GM12865 (cell line): ENCODE measurements at places on chromosomes 1 and 21.

GRCh38 chr1:10704368-10704882 is 92.0 kb downstream of the CASZ1 start:
- DNase-seq = no peak

GRCh38 chr1:16173447-16174260 is 17.8 kb upstream of the EPHA2 start:
- DNase-seq = no peak

DNA sequence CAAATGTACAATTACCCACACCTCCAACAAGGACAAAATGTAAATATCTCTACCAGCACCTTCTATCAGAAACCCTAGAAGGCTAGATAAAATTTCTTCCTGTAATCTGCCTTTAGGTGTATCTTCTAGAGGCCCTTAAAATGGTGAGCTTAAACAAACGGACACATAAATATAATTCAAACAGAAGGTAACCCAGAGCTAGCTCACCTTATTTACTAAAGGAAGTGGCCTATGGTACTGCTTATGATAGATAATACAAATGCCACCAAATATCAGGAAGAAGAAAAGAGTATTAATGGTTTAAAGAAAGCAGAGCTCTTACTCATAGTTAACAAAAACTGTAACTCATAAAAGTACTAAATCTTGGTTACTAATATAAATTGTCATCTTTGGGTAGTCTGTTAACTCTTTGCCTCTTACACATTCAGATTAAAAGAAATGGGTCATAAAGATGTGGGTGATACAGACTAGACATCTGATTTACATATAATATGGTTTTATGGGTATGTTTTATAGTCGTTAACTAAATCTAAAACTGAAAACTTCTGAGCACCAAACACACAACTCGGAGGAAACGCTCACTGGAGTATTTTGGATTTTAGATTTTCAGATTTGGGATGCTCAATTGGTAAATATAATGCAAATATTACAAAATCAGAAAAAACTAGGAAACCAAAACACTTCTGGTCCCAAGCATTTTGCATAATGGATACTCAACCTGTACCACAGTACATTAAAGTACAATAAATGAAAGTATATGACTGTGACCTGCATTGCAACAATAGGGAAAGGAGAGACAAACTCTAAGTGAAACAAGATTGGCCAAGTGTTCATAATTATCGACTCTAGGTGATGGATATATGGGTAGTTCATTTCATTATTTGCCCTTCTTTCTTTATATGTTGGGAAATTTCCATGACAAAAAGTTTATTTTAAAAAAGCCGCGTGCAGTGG is 23.2 kb downstream of the TRIT1 start:
- DNase-seq = no peak

- no peak for DNase-seq
Observed at GRCh38 chr1:78303620-78304019, 187.2 kb upstream of the PTGFR start.

GRCh38 chr1:67850151-67850551 is 16.9 kb upstream of the GNG12 start:
- peak; percentile 25 for DNase-seq

DNA sequence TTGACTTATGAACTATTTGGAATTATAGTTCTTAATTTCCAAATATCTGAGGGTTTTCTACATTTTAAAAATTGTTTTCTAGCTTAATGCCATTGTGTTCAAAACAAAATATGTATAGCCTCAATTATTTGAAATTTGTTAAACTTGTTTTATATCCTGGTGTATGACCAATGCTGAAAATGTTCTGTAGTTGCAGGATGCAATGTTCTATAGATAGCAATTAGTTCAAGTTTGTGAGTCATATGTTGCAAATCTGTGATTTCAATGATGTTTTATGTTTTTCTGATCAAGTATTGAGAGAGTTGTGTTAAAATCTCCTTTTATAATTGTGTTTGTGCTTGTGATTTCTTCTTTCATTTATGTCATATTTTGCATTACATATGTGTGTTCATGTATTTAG is 517.5 kb downstream of the ADGRL2 start:
- no peak for DNase-seq

- DNase-seq = no peak
Observed at GRCh38 chr1:193588311-193589082, 402.1 kb upstream of the B3GALT2 start.

DNA sequence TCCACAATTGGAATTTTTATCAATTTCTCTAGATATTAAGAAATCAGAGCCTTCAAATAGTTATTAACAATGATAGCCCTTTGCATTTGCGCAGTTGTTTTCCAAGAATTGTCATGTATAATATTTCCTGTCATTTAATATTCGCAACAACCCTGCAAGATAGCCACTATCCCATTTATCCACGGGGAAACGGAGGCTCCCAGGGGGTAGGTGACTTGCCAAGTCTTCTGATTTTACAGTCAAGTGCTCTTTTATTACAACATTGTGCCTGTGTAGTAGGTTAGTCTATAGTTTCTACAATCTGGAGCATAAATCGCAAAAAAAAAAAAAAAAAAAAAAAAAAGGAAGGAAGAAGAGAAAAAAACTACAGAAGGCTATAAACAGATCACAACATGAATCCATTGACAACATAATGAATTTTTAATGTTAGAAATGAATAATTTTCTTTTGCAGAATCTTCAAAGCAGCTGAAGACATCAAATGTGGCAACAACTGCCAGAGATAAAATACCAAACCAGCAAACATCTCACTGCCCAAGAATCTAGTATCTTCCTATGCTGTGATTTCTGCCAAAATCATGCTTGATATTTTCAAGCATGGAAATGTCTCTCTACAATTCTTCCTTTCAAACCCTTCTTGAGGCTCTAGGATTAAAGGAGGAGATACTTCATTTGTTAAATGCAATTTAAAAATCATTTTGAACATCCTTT is 125.5 kb downstream of the PTPN14 start:
- no peak for DNase-seq

- no peak for DNase-seq
Observed at GRCh38 chr1:121546830-121547591, 362.2 kb downstream of the SRGAP2C start.

- DNase-seq = no peak
Observed at GRCh38 chr1:26938004-26938658, 16.6 kb downstream of the NUDC start.

DNA sequence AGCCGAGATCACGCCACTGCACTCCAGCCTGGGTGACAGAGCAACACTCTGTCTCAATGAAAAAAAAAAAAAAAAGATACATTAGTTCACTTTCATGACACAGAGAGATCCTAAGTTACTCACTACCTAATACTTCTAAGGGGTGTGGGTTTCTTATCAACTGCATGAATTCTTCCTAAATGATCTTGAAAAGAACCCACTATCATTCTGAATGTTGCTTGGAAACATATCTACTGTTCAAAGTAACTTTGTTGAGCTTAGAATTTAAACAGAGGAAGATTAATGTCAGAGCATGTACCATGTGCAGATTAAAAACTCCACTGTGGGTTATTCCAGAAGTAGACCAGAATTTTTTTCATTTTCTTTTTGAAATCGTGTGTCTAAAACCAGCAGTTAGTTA is 241.5 kb downstream of the LTN1 start:
- DNase-seq = no peak

GRCh38 chr1:22930240-22930912 is 42.3 kb downstream of the LACTBL1 start:
- DNase-seq = peak; percentile 40

GRCh38 chr1:109910123-109910962 is at the start of gene CSF1:
TSS of gene CSF1 (plus strand) at chr1:109910849. CDS start at chr1:109911024, 175 bp downstream.
- peak; percentile 81 for DNase-seq

DNA sequence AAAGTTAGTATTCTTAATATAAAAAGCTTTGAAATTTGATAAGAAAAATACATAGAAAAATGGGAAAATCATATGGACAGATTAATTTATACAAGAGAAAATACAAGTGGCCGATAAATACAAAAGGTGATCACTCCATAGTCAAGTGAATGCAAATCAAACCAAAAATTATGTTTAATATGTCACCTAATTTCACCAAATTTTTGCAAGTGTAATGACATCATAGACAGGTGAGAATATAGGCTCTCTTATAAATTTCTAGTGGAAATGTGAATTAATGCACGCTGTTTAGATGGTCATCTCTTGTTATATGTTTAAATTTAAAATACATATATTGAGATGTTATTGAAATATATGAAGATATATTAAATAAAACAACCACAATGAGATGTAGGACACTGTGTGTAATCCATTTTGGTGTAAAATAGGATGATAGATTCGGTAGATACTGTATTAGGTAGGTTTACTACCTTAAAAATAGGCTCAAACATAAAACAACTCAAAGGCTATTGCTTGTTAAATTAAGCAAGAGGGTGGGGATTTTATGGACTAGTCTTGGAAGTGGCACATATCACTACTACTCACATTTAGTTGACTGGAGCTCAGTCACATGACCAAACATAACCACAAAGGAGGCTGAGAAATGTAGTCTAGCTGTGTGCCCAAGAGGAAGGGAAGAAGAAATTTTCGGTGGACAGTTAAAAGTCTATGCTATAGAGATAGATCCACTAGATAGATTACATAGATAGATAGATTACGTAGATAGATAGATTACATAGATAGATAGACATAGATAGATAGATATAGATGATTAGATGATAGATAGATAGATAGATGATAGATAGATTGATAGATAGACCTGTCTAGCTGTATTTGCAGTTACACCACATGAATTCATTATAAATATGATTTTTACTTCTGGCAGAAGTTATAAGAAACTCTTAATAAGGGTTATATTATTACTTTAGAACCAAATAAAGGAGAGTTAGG is 9.2 kb downstream of the INSL5 start:
- no peak for DNase-seq

GRCh38 chr1:64019818-64020217 is 183.6 kb upstream of the UBE2U start:
- DNase-seq = peak; percentile 42

GRCh38 chr1:202235003-202235660 is 41.5 kb downstream of the LGR6 start:
- no peak for DNase-seq

DNA sequence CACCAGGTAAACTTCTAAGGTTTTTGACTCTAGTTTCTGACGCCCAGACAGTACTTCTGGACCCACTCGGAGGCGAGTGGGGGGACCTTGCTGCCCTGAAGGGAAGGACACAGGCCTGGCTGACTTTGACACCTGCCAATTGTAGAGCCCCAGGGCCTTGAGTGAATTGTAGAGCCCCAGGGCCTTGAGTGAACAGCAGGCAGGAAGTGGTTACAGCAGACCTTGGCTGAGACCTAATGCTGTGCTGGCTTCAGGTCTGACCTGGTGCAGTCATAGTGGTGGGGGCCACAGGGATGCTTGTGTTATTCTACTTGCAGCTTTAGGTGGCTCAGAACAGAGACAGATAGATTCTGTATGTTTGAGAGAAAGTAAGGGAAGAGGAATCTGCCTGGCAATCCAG is 344.3 kb downstream of the DUSP10 start:
- DNase-seq = peak; percentile 12

DNA sequence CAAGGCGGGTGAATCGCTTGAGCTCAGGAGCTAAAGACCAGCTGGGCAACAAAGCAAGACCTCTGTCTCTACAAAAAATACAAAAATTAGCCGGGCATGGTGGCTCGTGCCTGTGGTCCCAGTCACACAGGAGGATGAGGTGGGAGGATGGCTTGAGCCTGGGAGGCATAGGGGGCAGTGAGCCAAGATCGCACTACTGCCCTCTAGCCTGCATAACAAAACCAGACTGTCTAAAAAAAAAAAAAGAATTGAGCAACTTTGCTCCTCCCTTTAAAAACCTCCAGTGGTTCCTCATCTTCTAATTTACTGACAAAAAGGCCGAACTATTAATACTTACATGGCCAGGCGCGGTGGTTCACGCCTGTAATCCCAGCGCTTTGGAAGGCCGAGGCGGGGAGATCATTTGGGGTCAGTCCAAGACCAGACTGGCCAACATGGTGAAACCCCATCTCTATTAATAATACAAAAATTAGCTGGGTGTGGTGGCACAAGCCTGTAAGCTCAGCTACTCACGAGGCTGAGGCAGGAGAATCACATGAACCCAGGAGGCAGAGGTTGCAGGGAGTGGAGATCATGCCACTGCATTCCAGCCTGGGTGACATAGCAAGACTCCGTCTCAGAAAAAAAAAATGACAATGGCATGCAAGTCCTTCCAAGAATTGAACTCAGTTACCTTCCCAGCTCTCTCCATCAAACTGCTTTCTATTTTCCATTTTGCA is 4.4 kb downstream of the ACBD3 start:
- DNase-seq = peak; percentile 48

DNA sequence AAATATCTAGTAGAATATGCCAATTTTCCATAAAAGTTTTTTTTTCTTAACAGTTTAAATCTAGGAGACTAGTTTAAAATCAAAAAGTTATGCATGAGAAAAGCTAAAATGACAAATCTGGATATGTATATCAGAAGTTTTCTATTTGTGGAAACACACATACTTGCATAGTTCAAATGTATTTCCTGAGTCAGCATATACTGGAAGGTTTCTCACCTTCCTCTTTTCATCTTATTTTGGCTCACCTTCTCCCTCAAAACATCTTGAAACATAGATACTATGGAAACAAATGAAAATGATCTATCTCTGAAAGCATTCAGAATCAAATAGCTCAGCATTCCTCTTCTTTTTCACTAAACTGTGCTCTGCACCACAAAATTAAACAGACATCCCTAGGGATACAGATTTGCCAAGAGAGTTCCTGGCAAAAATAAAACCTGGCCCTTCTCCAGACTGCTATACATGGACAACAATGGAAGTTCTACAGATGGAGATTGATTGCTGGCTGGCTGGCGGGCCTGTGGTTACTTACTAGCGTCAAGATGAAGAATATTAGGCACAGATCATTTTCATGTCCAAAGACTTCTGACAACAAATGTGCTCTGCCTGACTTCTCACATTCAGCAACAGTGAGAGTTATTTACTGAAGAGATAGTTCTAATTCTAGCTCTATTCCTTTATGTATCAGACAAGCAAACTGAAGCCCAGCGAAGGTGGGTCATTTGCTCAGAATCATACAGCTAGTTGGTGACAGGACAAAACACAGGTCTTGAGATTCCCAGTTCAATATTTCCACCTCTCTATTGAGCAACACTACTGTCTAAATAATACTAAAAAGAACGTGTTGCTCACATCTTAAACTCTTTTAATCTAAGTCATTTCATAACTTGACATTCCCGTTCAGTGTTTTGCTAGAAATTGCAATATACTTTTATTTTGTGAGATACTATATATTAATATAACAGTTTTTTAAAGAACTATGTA is 26.6 kb downstream of the DIPK1A start:
- no peak for DNase-seq

DNA sequence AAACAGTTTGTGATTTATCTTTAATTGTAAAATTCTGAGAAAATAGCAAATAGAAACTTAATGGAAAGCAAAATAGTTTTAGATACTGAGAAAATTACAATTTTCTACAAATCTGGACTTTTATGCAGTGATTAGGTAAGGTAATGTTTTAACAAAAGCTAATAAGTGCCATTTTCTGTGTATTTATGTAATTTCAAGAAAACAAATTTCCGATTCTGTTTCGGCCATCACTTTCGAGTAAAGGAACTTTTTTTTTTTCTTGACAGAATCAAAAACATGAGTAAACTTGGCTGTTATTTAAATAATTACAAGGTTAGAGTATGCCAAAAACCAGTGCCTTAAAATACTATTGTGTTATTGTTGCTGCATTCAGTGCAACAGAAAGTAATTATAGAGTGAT is 280.4 kb upstream of the C1orf105 start:
- peak; percentile 19 for DNase-seq
